ENCODE measurements at places on chromosomes 12 and 14.

DNA sequence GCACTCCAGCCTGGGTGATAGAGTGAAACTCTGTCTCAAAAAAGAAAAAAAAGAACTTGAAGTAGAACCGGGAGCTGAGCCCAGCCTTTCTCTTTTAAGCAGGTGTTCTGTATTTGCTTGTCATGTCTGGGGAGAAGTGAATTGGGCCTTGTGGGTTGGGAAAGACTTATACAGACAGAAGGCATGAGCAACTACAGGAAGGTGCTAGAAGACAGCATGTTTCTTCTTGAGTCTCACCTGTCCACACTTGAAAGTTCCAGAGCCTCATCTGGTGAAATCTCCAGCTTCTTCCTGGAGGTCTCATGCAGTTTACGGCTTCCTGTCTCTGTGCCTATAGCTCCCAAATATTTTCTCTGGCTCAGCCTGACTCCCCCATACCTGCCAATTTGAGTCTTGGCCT, 2.5 kb downstream of the PGAM5 start:
- no peak for DNase-seq

- DNase-seq = no peak
These were observed 176.7 kb upstream of the BCL2L14 start for GRCh38 chr12:11893998-11894397.

- no peak for DNase-seq
These were observed 36.0 kb downstream of the CPM start for GRCh38 chr12:68896881-68897540.

GRCh38 chr14:21723431-21724045, 49.9 kb upstream of the OR4E1 start:
- DNase-seq = no peak

- DNase-seq = no peak
These were observed 64.0 kb downstream of the SPTSSA start for GRCh38 chr14:34398024-34398423.

DNA sequence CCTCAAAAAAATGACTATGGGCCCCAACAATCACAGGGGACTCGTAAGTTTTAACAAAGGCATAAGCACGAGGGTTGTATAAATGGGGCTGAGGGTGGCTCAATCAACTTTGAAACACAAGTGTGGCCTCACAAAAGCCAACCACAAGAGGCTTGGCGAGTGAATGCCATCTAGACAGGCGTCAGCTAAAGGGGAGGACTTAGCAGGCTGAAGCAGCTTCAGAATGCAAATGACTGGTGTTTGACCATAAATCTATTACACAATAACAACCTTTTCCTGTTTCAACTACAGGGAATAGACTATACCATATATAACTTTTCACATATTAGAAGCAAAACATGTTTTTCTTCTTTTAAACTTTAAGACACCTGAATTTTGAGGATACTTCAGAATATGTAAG, 777.9 kb downstream of the FSCB start:
- DNase-seq = no peak

DNA sequence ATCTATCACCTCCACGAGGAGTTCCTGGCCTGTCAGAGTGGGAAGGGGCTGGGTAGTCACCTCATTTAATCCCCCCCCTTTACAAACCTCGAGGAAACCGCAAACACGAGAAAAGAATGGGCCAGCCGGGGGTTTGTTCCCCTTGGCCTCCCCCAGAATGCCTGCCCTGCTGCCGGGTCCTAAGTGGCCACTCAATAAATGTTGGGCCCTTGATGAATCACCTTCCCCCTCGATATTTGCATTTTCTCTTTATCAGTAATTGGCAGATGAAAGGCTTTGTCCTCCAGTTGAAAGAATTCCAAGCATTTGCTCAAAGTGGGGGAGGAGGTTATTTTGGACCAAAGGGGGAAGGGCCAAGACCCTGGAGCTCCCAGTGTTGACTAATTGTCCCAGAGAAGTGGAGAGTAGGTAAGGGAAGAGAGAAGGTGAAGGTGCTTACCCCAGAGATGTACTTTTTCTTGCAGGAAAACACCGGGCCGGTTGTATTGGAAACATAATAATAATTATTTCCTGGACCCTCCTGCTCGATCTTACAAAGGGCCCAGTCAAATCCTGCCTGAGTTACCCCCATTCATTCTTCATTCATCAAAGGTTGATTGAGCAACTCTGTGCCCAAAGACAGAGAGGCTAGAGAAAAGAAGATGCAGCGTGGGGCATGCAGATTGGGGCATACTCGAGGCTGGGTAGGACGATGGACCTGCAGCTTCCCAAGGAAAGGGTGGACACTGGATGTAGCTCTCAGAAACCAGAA, 1.9 kb upstream of the KDM2B start:
- DNase-seq = no peak

GRCh38 chr12:55955800-55956508, 9.9 kb downstream of the PMEL start:
- DNase-seq = no peak

- no peak for DNase-seq
These were observed 772.5 kb upstream of the USP15 start for GRCh38 chr12:61487728-61488127.

GRCh38 chr14:100076606-100077005, 11.4 kb downstream of the EVL start:
- no peak for DNase-seq

GRCh38 chr12:79347866-79348265, 342.9 kb downstream of the PAWR start:
- DNase-seq = no peak

DNA sequence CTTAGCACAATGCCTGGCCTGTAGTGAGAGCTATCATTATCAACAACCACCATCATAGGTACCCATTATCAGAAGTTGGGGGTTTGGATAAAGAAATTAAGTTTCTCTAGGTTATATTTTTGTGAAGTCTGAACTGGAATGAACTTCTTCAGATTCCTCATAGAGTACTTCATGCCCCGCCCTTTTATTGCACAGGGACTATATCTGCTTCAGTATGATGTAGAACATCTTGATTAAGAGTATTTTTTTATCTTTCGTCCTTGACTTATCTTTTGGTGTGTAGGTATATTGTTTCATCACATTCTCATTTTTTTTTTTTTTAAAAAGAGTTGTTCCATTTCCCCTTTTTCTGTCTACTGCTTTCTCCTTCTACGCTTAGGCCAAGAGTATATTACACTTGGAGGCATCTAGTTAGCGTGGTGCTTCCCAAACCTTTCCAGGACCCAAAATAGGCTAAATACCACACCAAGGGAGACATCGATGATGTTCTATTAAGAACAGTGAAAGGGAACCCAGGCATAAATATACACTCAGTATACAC, 467.5 kb downstream of the ZFP36L1 start:
- no peak for DNase-seq

GRCh38 chr14:91354979-91355685, 62.5 kb downstream of the CCDC88C start:
- no peak for DNase-seq

DNA sequence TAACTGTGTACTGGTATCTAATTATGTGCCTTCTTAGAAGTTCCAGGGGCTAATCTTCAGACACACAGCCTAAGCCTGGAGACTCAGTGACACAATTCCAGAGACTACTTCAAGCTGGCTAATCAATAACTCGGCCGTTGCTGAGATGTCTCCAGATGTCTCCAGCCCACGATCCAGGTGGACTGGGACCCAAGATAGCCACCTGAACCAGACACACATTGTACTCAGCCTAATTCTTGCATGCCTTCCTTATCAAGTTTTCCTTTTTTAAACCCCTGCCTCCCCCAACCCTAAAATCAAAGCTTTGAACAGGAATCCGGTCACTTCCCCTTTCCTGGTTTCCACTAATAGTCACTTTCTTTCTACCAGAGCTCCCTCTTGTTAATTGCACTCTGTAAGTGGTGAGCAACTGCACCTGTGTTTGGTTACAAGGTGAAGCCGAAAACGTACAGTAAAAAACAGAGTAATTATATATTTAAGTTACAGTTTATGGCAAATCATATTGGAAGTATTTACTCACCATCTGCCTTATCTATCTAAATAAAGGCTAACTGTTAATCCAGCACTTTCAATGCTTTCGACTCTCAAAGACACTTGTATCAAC, 39.8 kb upstream of the PTGDR start:
- no peak for DNase-seq

DNA sequence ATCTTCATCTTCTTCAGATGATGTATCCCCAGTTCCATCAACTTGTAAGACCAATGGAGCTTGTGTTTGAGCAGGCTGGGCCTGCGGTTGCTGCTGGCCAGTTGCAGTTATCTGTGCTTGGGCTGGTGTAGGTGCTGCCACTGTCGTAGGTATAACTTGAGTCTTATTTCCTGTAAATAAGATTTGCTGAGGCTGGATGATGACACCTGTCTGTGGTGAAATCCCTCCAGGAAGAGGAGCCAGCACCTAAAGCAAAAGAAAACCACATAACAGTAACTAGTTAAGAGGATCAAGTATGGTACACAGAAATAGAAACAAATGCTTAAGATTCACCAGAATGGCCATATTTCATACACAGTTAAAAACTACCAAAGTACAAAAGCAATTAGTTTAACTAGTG, 28.2 kb downstream of the GTF2A1 start:
- no peak for DNase-seq

- no peak for DNase-seq
These were observed 42.5 kb upstream of the VPS33A start for GRCh38 chr12:122308811-122309210.

- no peak for DNase-seq
These were observed 187.9 kb downstream of the ETV6 start for GRCh38 chr12:11837216-11837934.

DNA sequence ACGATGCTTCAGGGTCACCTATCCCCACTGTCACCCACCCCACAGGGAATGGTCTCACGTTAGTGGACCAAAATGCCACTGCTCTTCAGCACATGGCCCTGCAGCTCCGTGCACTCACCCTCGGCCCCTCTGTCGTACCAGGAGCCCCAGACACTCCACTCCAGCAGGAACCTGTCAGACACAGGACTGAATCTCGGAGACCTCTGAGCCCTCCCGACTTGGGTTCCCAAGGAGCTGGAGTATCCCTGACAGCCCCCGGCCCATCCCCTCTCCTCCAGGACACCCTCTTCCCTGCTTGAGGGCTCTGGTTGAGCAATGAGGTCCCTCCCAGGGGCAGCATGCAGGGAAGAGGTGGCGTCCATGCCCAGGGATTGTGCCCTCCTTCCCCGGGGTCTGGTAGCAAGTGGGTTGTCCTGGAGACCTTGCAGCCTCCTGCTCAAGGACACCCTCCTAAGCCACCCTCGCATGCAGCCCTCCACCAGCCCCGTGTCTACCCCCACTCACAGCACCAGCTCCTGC, 20.4 kb upstream of the LRTM2 start:
- no peak for DNase-seq

DNA sequence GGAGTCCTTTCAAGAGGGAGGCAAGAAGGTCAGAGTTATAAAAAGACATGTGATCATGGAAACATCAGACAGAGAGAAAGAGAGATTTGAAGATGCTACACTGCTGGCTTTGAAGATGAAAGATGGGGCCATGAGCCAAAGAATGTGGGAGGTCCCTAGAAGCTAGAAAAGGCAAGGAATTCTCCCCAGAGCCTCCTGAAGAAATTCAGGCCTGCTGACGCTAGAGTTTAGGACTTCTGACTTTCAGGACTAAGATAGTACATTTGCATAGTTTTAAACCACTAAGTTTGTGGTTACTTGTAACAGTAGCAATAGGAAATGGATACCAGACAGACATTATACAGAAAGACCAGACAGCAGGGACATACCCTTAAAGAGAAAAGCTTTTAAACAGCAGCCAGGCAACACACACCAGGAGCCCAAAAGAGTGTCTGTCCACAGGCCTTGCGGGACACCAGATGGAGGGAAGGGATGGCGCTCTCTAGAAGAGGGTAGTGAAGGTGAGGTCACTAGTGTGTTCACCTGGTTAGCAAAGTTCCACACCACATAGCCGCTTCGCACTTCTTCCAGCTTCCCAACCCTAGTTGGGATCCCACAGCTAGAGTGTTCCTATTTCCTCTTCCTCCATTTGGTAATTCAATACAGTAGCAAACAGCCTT, 29.7 kb upstream of the CEBPE start:
- DNase-seq = no peak

- no peak for DNase-seq
These were observed 47.3 kb downstream of the CORO1C start for GRCh38 chr12:108683906-108684556.

DNA sequence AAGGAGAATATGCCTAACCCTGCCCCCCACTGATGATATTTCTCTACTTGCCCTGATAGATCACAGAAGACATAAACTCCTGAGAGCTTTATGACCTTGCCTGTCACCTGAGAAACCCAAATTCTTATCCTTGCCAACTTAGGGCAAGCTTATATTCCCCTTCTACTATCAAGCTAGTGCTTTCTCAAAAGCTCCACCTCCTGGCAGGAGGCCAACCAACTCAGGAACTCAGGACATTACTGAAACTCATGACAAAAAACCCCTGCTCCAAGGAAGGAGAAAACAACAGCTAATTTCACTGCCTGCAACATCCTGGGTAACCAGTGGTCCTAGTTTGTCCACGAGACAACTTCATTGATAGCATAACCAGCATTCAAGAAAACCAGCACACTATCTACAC, 60.9 kb upstream of the FSCB start:
- DNase-seq = no peak

DNA sequence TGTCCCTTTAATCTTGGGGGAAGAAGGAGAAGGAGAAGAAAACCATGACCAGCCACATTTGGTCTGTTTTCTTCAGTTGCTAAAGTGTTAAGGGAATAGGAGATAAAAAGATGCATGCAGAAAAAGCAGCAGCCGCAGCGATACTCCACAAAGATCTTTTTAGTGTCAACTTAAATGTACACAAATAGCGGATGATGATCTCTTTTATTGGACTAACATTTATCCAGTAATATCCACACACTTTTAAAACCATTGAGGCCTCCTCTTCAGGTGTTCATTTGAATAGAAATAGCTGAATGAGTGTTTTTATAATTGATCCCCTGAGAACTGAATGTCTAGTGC, 83.5 kb downstream of the PAPOLA start:
- DNase-seq = no peak

GRCh38 chr12:21526721-21527345, 737 bp downstream of the SPX start:
- no peak for DNase-seq

DNA sequence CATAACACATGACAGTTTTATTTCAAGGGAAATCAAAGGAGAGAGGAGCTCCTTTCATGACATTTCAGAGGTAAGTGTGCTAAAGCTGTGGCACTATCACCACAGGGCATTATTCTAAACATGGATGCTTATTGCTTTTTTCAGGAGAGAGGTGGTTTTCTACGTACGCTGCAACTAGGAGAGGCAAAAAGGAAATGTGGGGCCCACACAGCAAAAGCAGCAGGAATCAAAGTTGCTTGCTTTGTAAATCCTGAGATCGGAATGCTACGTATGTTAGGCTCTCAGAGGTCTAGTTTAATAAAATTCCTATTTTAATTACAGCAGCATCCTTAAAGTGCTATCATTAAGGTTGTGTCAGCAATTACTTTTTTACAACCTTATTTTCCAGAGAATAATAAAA, 55.0 kb upstream of the GRIP1 start:
- DNase-seq = no peak

GRCh38 chr14:77181603-77182437, at the start of gene TMEM63C:
Gene TMEM63C (plus strand): TSS chr14:77181798. CDS start chr14:77218814, 37,016 bp downstream.
- peak; percentile 99 for DNase-seq

DNA sequence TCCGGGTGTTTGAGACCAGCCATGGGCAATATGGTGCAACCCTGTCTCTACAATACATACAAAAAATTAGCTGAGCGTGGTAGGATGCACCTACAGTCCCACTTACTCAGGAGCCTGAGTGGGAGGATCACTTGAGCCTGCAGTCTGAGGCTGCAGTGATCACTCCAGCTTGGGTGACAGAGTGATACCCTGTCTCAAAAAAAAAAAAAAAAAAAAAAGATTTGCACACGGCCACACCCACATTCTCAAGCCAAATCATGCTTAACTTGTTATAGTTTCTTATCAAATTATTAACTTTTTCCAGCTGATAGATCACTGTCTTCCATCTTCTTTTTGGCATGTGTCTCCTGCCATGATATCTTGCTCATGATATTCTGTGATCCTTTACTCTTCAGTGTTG, 6.8 kb downstream of the DRAM1 start:
- DNase-seq = no peak

Measured in NCI-H524 treated with DMSO at 0.1 percent for 48 hours (cell line).